Nephron progenitor cell (in vitro differentiated cells): ENCODE measurements at places on chromosomes 3 and 15.

- no peak for DNase-seq
Measured at GRCh38 chr3:107861422-107861821, 229.4 kb downstream of the CD47 start.

DNA sequence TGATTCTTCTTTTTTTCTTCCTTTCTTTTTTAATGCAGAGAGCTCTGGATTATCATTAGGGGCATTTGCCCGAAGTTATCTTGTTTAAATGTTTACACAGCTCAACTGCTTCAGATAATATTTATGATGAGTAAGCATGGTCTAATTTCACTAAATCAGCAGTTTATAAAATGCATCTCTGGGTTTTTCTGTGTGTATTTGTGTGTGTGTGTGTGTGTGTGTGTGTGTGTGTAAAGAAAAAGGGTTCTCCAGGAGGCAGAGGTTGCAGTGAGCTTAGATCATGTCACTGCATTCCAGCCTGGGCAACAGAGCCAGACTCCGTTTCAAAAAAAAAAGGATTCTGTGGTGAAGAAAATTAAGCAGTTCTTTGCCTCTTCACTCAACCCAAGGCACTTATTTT is 25.9 kb upstream of the TNFSF10 start:
- no peak for DNase-seq

- DNase-seq, result no peak
Measured at GRCh38 chr3:172840463-172840862, 89.9 kb downstream of the ECT2 start.

GRCh38 chr15:40436892-40437751 is 3.6 kb upstream of the BAHD1 start:
- no peak for DNase-seq

DNA sequence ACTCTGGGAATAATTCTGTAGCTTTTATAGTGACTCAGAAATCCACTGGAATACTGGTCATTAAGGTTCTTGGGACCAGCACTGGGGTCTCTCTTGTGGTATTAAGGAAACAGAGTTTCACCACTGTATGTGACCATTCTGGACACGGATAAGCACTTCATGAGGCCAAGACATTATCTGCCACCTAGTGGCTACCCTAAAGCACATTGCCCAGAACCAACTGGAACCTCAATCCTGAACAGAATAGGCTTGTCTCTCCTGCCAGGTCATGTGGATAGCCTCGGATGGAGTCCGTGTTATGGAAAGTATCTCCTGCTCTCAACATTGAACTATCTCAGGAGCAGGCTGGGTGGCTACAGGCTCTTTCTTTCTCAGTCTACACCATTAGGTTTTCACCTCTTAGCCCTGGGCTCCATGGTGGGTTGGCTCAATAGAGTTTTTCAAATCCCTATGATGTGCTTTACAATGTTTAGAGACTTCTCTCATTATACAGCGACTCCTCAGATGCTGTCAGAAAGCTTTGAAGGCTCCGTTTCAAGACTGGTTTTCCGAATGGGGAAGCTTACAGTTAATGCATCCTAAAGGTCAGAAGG is 167.6 kb upstream of the ST8SIA2 start:
- no peak for DNase-seq

GRCh38 chr3:174710612-174711011 is 148.5 kb upstream of the NAALADL2 start:
- no peak for DNase-seq

DNA sequence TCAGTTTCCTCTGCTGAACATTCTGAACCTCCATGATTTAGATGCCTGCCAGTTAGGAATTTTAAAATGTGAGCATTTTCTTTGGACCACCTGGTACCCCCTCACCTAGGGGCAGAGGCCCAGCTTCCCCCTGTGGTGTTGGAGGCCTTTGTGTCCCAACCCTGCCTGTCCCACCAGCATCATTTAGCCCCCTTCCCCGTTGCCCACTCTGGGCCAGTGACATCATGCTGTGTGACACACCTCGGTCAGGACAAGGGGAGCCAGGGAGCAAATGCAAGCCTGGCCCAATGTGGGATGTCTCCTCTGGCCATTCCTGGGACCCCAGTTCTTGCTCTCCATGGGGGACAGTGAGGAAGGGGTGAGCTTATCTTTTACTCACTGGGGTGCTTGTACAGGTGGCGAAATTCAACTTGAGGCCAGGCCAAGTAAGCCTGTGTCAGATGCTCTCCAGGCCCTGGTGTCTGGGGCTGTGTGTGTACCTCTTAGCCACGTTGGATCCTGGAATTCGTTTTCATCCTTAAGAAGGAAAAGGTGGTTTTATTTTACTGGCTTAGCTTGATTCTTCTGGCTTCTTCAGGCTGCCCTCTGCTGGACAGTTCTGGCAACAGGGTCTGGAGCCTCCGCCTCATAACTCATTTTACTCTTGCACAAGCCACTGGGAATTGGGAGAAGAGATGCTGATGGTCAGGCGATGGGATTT is 49.7 kb upstream of the MYZAP start:
- peak; percentile 76 for DNase-seq

DNA sequence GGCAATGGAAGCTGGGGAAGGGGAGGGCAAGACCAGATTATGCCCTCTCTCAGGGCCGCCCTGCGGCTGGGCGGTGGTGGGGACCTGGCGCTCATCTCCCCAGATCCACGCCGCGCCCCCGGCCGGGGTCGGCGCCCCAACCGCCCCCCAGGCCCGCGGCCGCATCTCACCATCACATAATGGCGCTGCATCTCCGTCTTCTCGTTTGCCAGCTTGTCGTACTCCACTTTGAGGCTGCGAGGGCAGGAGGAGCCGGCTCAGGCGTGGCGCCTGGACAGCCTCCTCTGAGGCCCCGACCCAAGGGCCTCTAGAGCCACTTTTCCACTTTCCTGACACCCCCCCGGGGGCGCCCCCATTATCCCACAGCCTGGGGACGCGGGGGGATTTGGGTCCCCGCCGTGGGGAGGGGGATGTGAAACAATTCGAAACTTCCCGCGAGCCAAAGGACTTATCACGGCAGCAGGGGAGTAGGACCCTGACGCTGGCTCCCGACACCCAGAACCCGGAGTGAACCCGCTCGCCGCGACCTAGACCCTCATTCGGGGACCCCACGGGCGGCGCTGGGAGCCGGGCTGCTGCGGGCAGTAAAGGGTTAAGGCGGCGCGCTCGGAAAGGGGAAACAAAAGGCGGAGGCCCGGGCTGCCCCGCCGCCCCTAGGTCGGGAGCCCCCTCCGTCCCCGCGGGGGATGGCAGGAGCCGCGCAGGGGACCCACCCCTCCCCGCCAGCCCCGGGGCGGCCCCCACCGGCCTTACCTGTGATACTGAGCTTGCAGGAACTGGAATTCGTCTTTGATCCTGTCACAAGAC is 2.1 kb downstream of the TLE3 start:
- peak; percentile 41 for DNase-seq

DNA sequence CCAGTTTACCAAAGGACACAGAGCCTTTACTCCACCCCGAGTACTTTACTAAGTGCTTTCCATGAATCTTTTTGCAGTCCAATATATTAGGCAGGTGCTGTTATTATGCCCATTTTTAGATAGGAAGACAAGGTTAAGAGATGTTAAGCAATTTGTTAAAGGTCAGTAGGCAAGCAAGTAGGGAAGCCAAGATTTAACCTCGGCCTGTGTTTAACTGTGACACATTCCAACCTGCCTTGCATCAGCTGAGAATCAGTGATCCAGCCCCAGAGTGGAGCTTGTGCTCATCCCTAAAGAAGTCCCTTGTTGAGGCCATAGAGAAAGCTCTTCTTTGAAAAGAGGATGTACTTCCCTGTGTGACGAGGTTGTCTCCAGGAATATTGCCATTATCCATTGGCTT is 51.3 kb upstream of the C15orf61 start:
- no peak for DNase-seq

DNA sequence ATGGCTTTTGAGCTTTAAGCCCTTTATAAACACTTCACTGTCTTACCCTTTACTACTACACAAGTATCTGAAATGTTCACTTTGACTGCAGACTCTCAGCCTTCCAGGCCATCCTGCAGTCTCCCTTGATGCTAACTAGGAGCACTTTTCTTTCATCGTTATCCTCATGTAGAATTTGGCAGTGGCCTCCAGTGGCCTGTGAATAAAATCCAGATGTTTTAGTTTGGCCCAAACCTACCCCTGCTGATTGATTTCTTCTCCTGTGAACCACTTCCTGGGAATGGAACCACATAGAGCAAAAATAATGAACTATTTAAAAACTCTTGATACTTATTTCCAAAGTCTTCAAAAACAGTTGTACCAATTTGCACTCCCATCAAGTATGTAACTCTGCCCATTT is 271.9 kb downstream of the FEZF2 start:
- no peak for DNase-seq

GRCh38 chr15:68814596-68814995 is 6.1 kb downstream of the ANP32A start:
- no peak for DNase-seq
